ENCODE measurements at places on chromosomes 6 and 20.

GRCh38 chr20:19510611-19511010 lies 247.4 kb upstream of the RIN2 start:
- no peak for DNase-seq

DNA sequence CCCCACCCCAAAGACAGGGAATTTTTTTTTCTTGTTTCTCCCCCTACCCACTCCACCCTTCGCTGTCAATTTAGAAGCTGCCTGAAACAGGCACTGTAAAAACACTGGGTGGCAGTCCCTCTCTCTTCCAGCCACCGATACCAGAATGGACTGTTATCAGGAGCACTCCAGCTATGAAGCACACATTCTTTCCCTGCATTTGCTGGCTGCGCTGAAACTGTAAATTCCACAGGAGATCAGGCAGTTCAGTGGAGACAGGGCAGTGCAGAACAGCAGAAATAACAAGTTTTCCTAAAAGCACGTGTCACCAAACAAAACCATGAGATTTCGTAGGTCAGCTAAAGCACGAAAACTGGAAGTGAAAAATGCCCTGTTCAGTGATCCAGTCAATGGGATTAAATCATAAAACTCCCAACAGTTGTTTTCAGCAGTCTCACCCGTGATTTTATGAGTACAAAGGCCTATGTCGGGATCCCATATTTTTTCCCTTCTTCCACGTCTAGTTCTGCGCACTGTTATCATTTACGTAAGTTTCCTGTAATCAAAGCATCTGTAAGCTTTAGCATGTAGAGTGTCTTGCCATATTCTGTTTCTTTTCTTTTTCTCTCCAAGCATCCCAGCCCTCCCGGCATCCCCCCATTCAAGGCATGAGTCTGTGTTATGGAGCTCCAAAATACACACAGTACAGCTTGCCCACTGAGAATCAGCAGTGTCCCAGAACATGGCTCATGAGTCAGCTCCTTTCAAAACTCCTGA lies 359.9 kb upstream of the EPHA7 start:
- DNase-seq = no peak

DNA sequence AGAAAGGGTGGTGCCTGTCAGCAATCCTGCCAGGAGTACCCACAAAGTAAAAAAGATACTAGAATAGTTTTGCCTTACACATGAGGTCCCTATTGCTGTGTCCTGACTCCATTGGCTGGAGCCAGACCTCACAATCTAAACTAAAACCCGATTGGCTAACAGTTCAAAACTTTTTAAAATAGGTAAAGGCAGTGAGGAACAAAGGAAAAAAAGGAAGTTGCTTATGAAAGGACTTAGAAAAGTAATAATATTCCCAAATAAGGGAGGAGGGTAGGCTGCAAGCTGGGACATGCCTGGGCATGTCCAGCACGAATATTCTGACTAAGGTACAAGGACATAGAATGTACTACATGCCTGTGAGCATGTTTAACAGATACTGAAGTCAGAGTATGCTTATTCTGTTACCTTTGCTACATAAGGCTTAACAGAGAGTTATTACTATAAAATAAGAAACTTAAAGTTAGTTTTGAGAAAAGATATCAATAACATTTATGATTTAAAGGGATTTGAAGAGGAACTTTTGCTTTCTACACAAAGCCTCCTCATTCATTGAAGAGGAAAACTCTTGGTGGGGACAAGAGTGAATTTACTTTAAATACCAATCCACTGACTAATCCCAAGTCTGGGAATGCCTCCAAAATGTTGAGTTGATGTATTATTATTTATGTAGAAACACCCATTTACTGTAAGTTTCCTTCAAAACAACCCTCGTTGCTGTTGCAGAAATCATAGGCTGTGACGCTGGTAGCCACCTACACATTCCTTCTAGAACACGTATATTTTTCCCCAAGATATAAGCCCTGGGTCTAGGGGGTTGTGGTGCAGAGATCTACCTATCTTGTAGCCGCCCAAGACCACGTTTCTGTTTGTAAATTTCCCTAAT lies 8.2 kb upstream of the MTHFD1L start:
- no peak for DNase-seq

GRCh38 chr6:31350196-31351032 lies 6.6 kb downstream of the HLA-B start:
- DNase-seq = no peak

DNA sequence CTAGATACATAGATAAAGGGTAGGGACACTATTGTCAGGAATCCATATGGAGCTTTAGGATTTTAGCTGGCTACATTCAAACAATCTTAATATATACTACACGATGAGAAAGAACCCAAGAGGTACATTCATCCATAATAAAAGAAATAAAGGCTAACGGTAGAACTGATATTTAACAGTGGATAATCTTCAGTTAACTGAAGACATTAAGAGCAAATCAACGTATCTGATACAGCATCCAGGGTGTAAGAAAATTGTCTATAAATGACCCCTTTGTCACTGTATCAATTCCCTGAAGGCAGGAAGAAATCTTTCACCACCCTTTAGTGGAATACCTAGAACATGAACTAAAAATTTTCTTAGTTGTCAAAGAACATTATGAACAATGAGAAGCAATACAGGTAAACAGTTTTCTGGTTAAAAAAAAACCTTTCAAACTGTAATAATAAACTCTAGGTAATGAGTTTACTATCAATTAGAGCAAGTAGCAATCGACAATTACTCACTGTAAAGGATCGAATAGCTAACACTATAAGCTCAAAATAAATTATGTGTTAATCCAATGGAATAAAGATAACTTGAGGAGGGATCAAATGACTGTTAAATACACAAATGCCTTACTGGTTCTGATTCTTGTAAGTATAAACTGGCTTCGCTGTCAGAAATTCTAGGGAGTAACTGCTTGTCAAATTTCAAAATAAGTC lies 11.8 kb downstream of the ROMO1 start:
- no peak for DNase-seq

GRCh38 chr6:152272486-152272885 lies 364.7 kb downstream of the SYNE1 start:
- no peak for DNase-seq

DNA sequence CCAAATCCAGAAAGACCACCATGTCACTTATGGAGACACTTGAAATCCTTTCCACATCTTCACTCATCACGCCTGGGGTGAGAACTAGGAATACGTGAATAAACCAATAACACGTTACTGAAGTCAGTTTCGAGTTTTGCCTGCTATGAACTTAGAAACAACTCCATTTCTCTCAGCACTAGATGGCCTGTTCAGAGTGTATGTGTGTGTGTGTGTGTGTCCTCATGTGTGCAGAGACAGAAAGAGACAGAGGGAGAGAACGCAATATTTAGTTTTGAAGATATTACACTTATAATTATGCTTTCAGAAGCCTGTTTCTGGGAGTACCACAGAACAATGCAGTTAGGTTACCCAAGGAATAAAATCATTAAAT lies 81.2 kb upstream of the CCN6 start:
- no peak for DNase-seq

- peak; percentile 43 for DNase-seq
These were observed 129.6 kb downstream of the ZDHHC14 start for GRCh38 chr6:157510323-157511188.

DNA sequence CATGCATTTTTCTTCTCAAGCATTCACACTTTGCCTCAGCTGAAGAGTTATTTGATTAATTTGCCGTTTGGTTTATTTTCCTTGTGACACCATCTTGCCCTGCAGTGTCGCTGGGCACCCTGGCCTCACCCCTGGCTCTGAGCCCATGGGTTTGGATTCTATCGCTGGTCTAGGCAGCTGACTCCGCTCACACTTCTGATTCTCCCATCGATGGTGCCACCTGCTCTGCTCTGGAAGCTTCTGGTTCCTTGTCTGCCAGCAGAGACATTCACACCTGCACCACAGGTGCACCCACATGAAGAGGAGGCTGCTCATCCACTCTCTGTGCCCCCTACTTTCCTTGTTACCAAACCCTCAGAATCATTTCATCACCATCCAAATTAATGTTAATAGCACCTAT lies 291.6 kb upstream of the CDH4 start:
- DNase-seq = no peak

DNA sequence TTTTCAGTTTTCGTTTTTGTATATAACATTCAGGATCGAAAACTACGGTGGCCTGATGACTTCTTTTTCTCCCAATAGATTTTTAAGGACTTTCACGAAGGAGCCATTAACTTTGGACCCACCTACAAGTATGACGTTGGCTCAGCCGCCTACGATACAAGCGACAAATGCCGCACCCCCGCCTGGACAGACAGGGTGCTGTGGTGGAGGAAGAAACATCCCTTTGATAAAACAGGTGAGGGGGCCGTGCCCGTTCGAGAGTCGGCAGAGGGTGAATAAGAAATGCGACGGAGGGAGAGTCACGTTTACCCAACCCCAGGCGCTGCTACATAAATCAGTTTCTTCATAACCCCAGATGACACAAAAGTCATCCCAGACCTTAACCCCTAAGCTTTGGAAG lies 91.5 kb downstream of the SERAC1 start:
- DNase-seq = no peak

DNA sequence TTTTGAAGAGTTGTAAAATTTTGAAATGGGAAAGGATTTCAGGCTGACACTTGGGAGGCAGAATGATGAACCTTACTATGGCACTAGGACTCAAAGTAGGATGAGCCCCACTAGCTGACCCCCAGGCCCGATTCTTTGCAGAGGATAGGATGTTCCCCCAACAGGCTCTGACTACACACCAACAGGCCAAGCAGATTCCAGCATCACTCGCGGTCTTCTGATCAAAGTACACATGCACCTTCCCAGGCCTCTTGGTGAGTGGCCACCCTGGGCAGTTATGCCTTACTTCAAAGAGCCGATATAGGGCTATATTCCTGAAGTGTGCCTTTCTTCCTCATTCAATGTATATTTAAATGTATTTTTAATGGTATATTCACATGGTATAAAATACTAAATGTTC lies 117.6 kb upstream of the TMEM181 start:
- no peak for DNase-seq

DNA sequence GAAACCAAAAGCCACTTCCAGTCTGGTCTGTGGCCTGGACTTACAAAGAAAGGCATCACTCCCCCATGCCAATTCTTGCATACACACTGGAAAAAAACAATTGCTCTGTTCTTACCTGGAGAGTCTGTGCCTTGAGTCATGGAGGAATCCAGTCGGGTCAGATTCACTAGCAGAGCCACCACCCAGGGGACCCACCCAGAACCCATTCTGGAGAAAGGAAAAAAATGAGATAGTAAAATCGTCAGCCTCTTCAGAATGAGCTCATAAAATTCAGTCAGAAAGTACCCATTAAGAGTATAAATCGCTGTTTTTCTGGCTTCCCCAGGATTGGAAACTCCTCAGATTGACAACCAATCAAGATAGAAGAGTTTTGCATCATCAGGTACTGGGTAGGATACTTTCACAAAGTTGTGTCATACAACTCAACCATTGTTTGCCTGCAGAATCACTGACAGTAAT lies at the start of gene HLA-DOB:
TSS of gene HLA-DOB (minus strand) at position 257 of the 459 bp plus-strand sequence. CDS start at position 206, 51 bp downstream.
- DNase-seq = peak; percentile 64

GRCh38 chr6:159061805-159062563 lies 17.2 kb upstream of the TAGAP start:
- no peak for DNase-seq

GRCh38 chr6:148035806-148036390 lies 306.7 kb upstream of the SASH1 start:
- DNase-seq = no peak

DNA sequence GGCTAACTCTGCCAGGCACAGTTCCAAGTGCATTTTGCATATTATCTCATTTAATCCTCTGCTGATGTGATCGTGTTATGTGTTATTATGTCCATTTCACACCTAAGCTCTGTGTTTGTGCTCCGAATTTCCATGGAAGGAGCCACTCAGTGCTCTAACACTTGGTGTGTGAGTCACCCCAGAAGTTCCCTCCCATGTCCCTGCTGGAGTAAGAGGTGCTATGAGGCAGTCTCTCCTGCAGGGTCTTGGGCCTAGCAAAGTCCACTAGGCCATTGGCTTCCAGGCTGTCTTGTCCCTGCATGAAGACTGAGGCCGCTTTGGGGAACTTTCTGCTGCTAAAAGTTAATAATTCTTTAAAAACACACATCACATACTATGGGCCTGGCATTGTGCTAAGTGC lies 405.9 kb upstream of the SULF2 start:
- DNase-seq = no peak

DNA sequence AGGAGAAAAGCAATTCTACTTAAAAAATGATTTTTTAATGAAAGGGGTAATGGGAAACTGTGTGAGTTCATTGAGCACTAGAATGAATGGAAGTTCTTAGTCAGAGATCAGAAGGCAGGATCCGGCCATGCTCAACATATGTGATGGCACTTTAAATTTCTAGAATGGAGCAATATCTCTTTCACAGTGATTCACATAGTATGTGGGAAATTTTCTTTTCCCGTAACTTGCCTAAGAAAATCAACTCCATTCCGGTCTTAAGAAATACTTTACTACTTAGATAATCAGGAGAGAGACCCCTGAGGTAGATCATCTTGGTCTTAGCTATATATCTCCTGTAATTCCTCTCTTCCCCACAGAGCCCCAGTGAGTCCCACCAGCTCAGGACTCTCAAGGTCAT lies 131.8 kb downstream of the SCML4 start:
- DNase-seq = no peak

DNA sequence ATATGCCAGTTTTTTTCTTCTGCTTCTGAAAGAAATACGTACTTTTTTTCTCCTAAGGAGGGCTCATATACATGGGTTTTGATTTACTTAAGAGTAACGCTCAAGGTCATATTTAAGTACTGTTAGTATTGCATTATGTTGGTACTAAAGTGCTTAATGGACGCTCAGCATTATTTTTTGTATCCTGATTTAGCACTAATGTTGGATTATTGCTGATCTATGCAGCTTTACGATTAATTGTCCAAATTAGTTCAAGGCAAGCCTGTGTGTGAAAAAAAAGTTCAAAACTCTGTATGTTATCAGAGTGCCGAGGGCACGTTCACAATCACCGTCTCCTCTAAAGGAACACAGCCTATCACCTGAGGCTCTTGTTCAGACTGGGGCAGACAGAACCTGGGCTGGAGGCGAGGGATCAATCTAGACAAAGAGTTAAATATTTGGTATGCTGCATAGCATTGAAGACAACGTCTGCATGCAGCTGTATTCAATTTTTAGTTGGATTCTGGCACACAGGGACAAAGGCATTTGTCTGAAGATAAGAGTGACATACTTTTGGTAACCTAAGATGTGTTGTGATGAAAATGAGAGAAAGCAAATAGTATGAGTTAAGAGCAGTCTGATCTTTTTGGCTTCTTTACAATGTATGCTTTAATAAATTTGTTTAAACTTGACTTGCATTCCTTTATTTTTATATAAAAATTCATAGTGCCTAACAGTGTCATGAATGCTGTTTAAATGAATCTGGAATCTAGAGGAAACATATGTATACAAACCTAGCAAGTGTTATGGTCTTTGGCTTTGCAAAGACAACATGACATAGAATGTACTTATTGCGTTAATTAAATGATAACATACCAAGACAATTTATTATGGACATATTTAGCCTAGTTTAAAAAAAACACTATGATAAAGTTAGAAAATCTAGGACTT lies 341.2 kb downstream of the SAMD5 start:
- DNase-seq = no peak
